ENCODE measurements at places on chromosomes 12 and 14.
A peak's percentile ranks its signal among the peaks of the same experiment; 100 is the strongest.

- DNase-seq, result no peak
These were observed at the start of gene CLEC2D for GRCh38 chr12:9669534-9669933. Gene CLEC2D (plus strand): TSS chr12:9669713. CDS start chr12:9669735, 22 bp downstream.

DNA sequence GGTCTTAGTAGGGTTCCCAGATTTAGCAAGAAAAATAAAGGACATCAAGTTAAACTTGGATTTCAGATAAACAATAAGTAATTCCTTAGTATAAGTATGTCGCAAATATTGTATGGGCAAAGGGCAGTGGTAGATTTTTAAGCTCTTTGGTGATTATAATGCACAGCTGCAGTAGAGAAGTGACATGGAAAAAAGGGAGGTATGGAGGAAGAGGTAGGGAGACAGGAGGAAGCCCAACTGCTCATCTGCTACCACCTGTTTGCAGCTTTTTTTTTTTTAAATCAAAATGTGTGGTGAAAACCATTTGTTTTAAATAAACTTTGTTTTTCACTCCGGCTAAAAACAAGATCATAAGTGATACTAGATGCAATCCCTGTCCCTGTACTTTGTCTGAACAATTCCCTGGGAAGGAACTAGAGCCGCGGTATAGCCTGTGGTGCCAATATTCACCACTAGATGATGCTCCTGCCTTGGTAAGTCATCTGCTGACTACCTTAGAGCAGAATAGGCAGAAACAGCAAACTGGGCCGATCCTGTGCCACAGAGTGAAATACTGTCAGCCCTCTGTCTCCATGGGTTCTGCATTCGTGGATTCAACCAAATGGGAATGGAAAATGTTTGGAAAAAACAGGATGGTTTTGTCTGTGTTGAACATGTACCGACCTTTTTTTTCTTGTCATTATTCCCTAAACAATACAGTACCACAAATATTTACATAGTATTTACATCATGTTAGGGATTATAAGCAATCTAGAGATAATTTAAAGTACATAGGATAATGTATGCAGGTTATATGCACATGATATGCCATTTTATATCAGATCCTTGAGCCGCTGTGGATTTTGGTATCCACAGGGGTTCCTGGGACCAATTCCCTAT, 62.4 kb upstream of the PLBD1 start:
- peak; percentile 59 for DNase-seq

GRCh38 chr12:50052964-50053363, 4.4 kb upstream of the ASIC1 start:
- no peak for DNase-seq

DNA sequence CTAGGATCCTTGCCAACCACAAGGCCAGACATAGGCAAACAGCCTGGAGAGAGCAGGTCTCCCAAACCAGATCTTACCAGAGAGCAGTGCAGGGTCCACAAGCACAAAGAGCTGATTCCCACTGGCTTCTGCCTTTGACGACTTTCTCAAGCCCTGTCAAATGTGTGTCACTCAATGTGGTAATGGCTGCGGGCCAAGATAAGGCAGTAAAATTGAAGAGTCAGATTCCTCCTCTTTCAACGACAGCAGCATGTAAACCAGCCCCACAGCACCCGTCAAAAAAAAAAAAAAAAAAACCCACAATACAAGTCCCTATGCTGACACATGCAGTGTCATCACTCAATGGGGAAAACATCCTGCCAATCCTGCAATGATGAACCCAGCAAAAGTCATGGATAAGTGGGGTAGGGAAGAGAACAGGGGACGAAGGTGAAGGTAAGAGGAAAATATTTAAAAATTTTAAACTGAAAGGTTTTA, at the start of gene STON2:
Gene STON2, minus strand, starts transcription at position 123 of the 477 bp plus-strand sequence. CDS start 1,942 bp downstream, outside the sequence.
- DNase-seq, result peak; percentile 82

DNA sequence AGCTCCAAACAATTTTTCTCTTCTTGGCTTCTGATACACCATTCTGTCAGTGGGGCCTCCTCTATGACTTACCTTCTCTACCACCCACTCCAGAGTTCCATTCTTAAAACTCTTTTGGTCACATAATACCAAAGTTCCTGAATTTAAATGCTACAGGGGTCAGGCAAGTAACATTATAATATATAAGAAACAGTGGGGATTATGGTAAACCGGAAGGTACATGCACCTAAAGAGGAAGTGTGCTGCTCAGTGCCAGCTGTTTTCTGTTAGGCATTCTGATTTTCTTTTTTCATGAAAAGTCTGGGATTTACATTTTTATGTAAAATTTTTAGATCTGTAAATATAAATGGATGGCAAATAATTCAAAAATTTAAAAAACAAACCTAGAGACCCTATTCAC, 39.9 kb downstream of the SOS2 start:
- no peak for DNase-seq

DNA sequence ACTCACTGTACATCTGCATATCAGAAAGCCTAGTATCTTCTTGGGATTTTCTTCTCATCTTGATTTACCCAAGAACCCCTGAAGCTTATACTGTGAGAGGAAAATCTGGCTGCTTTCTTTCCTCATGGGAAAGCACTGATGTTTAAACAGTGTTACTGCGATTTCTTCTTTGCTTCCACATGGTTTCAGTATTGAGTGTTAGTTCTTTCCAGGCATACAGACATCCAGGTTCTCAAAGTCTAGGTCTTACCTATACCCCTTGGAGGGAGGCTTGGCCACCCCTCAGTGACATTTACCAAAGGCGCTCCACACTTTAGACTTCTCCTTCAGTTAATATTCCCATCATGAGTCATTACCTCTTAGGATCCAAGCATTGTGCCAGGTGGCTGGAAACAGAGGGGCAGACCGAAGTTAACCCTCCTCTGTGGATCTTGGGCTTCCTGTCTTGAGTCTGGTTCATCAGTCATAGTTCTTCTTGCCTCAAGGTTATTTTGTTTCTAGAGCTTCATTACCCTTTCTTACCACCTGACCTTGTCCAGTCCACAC, 79.1 kb downstream of the TMEM117 start:
- DNase-seq, result no peak

DNA sequence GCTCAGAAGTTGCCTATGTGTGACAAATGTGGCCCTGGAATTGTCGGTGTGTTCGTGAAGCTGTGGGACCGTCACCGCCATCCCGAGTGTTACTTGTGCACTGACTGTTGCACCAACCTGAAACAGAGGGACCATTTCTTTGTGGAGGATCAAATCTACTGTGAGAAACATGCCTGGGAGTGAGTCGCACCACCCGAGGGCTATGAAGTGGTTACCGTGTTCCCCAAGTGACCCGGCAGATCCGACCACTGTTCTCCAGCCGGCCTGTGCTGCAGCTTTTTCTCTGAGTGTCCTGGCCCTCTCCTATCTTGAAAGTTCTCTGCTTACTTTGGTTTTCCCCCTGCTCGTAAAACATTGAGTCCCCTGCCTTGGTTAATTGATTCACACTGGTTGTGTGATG, 65.3 kb downstream of the VCPKMT start:
- DNase-seq, result no peak

DNA sequence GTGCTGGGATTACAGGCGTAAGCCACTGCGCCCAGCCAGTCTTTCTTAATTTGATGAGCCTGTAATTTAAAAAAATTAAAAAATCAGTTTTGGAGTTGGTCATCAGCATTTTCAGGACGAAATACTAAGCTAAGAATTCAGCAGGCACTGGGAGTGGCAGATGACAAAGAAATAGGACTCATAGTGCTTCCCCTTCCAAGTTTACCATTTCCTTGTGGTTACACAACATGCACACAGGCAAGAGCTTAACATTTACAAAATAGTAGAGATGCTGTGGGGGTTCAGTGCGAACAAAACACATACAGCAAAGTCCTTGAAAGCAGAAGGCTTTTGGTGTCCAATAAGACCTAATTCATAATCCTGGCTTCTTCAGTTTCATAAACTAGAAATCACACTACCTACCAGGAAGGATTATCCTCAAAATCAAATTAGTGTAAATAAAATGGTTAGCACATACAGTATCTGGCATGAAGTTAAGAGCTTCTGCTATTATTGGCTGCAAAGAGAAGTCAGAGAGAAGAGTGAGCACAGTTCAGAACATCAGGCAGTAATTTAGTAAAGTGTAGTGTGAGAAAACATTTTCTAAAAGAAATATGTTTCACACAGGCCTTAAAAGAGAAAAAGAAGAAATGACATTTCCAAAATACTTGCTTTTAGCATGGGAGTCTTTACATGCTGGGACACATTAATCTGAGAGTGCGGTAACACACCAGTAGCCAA, 22.2 kb upstream of the KIF21A start:
- DNase-seq, result no peak

- no peak for DNase-seq
These were observed 620 bp downstream of the PGAM5 start for GRCh38 chr12:132711080-132711843.

- peak; percentile 1 for DNase-seq
These were observed 51.0 kb upstream of the PRB2 start for GRCh38 chr12:11446372-11446771.

DNA sequence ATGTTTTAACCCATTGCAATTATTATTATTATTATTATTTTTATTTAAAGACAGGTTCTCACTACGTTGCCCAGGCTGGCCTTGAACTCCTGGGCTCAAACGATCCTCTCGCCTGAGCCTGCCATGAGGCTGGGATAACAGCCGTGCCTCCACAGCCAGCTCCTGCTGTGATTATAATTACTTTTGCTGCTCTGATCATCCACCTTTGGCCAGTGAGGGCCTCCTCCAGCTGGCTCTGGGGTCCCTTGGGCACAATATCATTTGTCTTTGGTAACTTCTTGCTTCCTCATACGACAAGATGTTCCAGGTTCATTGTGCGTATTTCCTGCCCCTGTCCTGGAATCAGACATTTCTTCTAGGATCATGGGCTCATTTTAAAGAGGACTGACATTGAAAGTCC, 28.4 kb downstream of the LRTM2 start:
- no peak for DNase-seq

- DNase-seq, result no peak
These were observed 929 bp upstream of the UBE2N start for GRCh38 chr12:93442411-93443340.

GRCh38 chr12:2844786-2845185, 10.0 kb upstream of the NRIP2 start:
- DNase-seq, result peak; percentile 29

DNA sequence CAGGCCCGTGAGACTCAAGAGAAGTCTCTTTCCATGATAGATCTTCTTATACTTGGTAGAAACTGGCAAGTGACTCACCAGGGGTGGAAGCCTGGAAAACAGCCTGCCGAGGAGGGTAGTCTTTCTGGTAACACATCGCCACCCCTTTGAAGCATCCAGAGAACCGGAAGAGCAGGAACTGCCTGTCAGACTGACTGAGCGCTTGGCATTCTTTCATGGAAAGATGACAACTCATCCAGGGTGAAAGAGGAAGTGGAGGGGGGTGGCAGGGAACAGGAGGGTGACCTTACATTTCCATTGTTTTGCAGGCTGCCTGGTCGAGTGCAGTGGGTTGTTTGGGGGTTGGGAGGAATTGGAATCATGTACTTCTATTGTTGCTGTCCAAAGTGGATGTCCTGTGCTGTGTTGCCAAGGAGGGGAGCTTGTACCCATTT, 34.5 kb downstream of the PRKCH start:
- DNase-seq, result peak; percentile 21

GRCh38 chr12:101745481-101745880, 6.2 kb upstream of the SYCP3 start:
- DNase-seq, result no peak

DNA sequence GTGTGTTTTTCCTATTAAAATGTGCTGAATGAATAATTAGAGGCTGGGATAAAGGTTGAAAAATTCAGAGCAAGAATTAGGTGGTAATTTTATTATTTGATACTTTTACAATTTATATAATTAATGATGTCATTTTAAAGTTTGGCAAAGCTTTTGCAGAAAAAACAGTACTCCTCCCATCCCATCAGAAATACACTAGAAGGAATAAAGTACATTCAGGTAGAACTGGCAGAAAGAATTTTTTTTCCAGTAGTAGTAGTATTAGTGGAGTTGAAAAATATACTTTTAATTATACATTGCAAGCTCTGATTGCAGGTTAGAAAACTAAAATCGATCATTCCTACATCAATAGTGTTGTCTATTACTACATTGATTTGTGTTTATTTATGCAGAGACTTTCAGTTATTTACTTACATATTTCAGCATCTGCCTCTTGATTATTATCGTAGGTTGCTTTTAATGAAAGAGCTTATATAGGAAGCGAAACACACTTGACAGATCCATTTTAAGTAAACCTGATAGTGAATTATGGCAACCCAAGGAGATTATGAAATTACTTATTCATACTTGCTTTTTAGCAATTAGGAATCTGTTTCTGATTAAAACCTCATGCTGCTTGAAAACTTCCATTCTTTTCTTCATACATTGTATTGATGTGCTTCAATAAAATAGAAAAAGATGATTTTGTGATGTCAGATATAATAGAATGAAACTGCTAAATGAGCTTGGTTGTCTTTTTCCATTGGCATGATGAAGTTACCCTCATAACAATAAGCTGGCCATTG, 10.1 kb downstream of the FOXG1 start:
- no peak for DNase-seq

DNA sequence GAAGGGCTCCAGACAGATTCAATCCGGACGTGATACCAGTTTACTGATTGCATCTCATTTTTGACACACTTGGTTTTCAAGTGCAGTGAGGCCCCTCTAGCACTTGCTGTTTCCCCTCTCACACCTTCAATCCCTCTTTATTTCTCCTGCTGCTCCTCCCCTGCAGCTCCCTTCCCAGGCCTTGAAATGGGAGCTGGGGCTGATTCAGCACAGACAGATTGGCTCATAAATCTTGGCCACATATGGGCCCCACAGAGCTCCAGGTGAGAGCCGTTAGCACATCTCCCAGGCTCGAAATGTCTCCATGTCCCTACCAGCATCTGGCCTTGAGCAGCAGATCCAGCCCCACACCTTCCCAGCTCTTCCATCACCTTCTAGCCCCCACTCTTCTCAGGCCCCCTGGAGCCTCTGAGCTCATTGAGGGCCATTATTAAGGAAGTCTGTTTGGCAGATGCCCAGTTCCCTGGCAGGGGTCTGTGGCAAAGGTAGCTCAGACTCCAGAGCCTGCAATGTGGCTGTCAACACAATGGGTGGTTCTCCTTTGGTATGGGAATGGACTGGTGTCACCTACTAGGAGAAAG, 220.3 kb upstream of the FKBP4 start:
- no peak for DNase-seq

- DNase-seq, result no peak
These were observed 2.9 kb downstream of the TAS2R43 start for GRCh38 chr12:11089246-11089645.

GRCh38 chr12:57193706-57194245, 22.8 kb upstream of the NXPH4 start:
- DNase-seq, result no peak

- no peak for DNase-seq
These were observed 95.2 kb downstream of the GTF2A1 start for GRCh38 chr14:81125536-81125935.

GRCh38 chr12:129036135-129036534, 182.9 kb downstream of the GLT1D1 start:
- no peak for DNase-seq

GRCh38 chr12:114678028-114678427, 5.9 kb downstream of the TBX3 start:
- DNase-seq, result no peak

- no peak for DNase-seq
These were observed 93.4 kb upstream of the TMEM132D start for GRCh38 chr12:129997239-129997638.

All from fibroblast of skin of abdomen (primary cell).